ENCODE measurements at places on chromosomes 5 and 9. TPM values are rescaled to one million over a fixed set of nuclear protein-coding genes. Genes with fewer than 3 reads are reported as not detected.

GRCh38 chr5:124670722-124671184 is 75.7 kb downstream of the ZNF608 start:
- no peak for DNase-seq

- no peak for DNase-seq
Measured at GRCh38 chr5:96991708-96992107, 55.8 kb downstream of the LNPEP start.

DNA sequence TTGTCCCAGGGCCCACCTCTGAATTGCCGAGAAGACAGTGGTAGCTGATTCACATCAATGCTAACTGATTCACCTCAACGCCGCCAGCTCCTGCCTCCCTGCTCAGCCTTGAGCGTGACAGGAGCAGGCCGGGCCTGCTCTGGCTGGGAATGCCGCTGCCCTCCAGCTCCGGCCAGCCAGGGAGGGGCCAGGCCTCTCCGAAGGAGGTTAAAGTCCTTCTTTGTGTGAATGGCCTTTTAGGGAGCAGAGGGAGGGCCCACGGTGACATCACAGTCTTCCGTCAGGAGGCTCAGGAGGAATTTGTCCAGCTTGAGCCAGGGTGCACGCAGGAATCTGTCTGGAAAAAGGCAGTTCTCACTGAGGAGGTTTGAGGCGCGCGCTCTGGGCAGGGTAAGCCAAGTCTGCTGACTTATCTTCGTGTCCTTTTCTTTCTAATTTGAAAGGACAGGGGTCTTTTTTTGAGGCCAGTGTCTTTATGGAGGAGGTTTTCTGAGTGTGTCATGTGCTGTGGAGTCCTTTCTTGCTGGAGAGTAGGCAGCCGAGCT is 82.7 kb downstream of the C9orf152 start:
- DNase-seq, result no peak

GRCh38 chr9:99241106-99241505 is 19.0 kb downstream of the SEC61B start:
- DNase-seq, result no peak

- DNase-seq, result no peak
Measured at GRCh38 chr5:153498516-153498915, 8.0 kb downstream of the GRIA1 start.

- no peak for DNase-seq
Measured at GRCh38 chr5:148937239-148937638, 110.8 kb downstream of the ADRB2 start.

- DNase-seq, result no peak
Measured at GRCh38 chr9:16867576-16868311, 2.7 kb downstream of the BNC2 start.

DNA sequence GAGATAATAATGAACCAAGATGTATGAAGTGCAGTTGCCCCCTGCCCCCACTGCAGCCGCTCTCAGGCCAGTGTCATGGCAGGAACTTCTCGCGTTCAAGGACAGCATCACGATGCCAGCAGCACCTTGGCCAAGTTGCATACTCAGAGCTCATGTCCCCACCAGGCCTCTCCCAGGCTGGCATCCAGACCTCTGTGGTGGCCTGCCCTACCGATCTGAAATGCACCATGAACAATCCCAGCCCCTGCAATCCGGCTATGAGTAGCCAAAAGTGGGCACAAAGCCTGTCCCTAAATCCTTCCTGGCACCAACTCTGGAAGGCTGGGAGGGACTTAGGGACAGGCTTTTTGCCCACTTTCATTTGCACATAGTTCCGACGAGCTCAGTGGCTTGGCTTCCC is 140.9 kb downstream of the PAX5 start:
- DNase-seq, result no peak

DNA sequence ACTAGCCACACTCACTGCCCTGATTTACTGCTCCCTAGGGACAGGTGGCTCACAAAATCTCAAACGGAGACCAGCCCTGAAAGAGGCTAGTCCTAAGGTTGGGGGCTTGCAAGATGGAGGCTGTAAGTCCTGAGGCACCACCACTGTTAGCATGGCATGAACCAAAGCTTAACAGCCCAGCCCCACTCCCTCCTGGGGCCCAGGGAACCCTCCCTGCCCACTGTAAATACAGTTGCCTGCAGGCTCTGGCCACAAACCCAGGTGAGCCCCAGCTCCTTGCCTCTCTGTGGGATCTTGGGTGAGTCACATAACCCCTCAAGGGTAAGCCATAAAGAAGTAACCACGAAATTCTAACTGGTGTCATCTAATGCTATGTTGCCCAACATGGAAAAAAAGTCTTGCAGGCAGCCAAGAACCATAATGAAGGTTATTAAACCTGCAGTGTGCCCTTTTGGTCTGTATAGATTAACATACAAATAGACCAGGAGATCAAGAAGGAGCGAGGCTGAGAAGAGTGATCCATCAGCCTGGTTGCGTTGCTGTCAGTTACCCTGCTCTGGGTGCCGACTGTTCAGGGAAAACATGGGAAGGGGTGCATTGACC is 1.7 kb upstream of the POMT1 start:
- DNase-seq, result peak; percentile 74

- no peak for DNase-seq
Measured at GRCh38 chr5:125487231-125487630, 740.8 kb upstream of the ZNF608 start.

GRCh38 chr9:114263853-114264510 is 58.9 kb upstream of the ORM1 start:
- no peak for DNase-seq

- DNase-seq, result peak; percentile 11
Measured at GRCh38 chr5:146007270-146007669, 70.9 kb downstream of the SH3RF2 start.

- DNase-seq, result no peak
Measured at GRCh38 chr5:10652151-10652550, 88.3 kb downstream of the ANKRD33B start.

DNA sequence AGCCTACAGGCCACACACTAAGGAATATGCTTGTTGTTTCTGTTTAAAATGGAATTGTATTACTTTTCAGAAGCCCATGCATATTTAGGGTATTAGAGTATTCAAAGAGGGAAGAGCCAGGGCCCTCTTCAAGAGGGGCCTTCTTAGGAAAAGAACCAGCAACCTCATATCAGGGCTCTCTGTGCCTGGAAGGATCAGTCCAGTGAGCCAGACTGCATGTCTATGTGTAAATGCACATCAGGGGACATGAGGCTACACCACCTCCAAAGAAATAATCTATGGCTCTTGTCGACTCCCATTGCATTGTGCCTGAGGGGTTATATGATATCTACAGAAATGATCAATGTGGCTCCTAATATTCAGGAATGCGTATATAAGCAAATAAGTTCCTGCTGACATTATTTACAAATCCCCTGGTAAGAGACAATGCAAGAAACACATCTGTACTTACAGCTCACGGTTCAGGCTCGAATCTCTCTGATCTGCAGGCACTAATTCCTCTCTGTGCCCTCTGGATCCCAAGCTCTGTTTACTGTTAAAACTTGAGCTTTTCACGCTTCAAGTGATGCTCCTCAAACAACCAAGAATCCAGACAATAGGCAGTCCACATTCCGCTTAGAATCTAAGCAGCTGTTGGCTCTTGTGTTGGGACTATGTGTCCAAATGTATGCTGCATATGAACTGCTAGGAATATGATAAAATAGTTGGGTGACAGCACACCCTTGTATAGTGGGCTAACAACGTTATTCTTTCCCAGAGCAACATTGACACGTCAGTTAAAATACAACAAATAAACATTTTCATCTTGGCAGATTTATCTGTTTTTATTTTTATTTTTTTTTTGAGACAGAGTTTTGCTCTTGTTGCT is 150.2 kb upstream of the KLF9 start:
- no peak for DNase-seq

DNA sequence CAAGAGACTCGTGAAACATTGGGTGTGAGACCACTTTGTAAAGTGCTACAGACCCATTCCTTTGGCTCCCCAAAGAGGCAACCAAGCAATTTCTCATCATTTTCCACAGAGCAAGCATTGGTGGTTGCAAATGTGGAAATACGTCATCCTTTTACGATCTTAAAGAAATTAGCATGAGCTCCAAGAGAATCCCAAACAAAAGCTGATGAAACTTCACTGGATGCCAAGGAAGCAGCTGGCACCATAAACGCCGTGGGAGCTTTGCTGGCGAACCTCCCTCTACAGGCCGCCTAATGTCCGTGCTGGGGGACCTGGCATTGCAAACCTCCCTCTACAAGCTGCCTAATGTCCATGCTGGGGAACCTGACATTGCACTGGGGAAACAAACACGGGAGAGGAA is 432.4 kb downstream of the ACTL7B start:
- no peak for DNase-seq

DNA sequence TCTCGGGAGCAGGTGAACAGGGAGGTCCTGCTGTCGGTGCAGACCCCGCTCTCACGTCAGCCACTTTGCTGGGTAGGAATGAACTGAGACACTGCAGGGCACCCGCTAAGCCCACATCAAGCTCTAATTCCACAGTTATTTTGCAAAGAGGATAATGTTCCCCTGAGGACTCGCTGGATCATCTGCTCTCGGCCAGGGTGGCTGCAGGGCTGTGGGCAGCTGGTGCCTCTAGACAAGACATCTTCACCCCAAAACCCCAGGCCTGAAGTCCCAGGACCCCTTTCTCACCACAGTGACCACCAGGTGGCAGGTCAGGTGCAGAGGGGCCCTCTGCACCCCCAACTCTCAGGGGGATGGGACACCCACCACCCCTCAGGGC is 135.1 kb upstream of the PPP1R26 start:
- no peak for DNase-seq

DNA sequence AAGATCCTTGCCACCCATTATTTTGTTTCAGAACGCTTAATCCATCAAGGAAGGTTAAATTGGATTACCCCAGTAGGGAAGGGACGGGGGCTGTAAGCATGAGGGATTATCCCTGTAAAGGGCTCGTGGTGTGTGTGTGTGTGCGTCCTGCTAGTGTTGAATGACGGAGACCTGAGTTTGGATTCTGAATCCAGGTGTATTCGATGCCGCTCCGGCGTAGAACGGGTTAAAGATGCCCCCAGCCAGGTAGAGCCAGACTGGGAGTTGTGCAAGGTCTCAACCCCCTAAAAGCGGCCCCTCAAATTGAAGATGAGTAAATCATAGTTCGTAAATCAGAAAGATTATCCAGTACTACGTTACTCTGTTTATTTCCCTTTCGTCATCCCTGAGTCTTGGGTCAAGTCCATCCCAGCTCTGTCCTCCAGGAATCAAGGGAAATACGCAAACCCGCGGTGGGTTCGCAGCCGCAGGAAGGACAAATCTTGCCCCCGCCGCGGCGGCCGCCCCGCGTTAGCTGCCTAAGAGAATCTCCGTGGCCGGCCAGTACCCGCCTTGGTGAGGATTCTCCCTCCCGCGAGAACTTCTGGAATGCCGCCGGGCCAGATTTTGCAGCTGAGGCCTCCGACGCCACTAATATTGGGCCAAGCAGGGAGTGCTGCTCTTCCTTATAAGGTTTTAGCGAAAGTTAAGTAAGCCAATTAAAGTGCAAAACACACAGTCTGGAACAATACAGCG is 586 bp upstream of the MTAP start:
- DNase-seq, result no peak

GRCh38 chr5:62093976-62094375 is 212.0 kb upstream of the KIF2A start:
- peak; percentile 42 for DNase-seq

DNA sequence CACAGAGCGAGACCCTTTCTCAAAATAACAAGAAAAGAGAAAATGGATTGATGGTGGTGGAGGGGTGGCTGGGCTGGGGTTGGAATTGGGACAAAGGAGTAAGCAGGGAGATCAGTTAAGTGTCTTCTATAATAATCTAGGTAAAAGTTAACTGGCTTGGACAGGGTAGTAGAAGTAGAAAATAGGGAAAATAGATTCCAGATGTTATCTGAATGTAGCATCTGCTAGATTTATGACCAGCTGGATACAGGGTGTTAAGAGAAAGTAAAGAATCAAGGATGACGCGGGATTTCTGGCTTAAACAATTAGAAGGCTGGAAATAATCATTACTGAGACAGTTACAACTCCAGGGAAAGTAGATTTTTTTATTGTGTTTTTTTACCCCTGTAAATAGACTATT is 13.0 kb downstream of the PPP6C start:
- no peak for DNase-seq

DNA sequence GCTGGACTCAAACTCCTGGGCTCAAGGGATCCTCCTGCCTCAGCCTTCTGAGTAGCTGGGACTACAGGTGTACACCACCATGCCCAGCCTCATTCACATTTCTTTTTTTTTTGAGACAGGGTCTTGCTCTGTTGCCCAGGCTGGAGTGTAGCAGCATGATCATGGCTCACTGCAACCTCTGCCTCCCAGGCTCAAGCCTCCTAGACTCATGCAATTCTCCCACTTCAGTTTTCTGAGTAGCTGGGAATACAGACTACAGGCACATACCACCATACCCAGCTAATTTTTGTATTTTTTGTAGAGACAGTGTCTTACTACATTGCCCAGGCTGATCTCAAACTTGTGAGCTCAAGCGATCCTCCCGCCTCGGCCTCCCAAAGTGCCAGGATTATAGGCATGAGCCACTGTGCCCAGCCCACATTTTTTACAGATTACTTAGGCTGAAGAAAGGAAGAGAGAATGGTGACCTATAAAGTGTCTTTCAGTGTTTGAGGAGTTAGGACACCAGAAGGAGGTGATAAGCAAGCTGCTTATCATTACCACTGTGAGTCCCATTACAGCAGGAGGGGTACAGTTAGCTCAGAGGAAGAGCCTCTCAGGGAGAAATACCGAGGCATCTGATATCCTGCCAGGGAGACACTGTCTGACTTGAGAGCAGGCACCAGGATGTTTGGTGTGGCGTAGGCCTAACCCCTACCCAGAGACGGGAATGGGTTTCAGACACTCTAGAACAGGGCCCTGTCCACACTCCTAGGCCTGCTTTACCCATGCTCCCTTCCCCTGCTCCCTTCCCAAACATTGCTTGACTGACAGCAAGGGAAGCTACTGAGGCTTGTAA is 9.7 kb downstream of the FAXDC2 start:
- DNase-seq, result no peak

DNA sequence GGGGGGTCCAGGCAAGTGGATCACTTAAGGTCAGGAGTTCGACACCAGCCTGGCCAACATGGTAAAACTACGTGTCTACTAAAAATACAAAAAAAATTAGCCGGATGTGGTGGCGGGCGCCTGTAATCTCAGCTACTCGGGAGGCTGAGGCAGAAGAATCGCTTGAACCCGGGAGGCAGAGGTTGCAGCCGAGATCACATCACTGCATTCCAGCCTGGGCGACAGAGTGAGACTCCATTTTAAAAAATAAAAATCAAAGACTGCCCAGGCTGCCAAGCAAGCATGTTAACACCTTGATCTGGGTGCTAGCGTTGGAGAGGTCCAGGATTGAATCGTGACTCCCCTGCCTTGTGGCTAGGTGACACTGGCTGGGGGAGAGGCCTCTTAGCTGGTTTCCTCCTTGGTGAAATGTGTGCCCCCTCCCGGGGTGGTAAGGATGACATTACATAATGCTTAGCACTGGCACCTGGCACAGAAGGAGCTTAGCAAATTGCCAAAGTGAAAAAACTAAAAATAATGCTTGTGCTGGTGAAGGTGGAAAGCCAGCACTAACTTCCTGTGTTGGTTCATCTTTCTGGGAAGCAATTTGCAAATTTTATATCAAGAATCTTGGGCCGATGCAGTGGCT is 2.2 kb upstream of the CIZ1 start:
- no peak for DNase-seq

GRCh38 chr5:139711067-139711905 is 63.1 kb downstream of the CXXC5 start:
- peak; percentile 36 for DNase-seq

TEX48 gene
- not detected for total RNA-seq

SOX30 gene
- total RNA-seq, result not detected

TAF11L10 gene
- not detected for total RNA-seq

SLCO4C1 gene
- total RNA-seq, result not detected

LRRC19 gene
- total RNA-seq, result not detected

PCDHAC1 gene
- total RNA-seq, result 1.1 TPM

LCN12 gene
- not detected for total RNA-seq

SLC1A3 gene
- total RNA-seq, result 16.9 TPM
